ENCODE measurements at places on chromosomes 16 and 17.

DNA sequence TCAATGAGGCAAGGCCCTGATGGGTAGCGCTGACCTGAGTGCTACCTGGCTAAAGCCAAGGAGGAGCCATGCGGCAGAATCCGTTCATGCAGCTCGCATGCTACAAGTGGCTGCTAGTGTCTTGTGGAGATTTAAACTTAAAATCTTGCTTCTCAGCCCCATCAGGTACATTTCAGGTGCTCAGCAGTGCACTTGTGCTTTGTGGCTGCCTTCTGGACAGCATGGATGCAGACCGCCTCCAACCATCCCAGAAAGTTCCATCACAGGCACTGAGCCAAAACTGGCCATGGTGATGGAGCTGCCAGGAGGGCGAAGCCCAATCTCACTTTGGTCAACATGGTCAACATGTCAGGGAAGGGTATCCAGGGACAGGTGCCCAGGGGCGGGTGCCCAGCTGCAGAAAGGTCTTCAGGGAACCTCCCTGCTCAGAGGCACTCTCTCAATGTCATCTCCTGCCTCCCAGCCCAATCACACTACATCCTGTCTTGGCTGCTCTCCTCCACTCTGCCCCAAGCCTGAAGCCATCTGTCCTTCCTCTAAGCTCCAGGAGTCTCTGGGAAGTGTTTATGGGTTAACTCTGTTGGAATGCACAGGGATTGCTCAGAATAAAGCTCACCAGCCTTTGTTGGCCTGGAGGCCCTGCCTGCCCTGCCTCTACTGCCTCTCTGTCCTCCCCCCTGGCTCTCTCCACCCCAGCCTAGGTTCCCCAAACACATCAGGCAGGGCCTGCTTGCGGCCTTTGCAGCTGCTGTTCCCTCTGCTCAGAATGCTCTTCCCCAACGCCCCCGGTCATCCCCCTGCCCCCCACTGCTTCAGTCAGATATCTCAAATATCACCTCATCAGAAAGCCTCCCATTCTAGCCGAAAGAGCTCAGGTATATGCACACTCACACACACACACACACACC, 18.3 kb upstream of the TNFRSF13B start:
- no peak for DNase-seq
- no peaks in the 10 kb centered on the region for H3K4me1 ChIP-seq
- H3K4me3 ChIP-seq = no peak overlapping the region
- H3K36me3 ChIP-seq = no peaks in the 10 kb centered on the region

DNA sequence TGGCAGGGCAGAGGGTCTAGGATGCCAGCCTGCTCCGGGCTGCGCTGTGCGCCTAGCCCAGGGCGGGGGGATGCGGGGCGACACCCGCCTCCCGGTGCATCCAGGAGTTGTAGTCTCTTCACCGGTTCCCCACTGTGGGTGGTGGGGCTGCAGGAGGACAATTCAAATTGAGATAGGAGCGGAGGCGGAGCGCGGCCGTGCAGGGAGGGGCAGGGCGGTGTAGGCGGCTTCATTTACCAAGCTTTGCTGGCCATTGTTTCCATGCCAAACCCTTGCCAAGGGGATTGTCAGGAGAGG, 2047.4 kb downstream of the TP53TG3F start:
- H3K4me3 ChIP-seq = no peak overlapping the region
- no peaks in the 10 kb centered on the region for H3K4me1 ChIP-seq
- DNase-seq = no peak
- no peaks in the 10 kb centered on the region for H3K27me3 ChIP-seq
- H3K27ac ChIP-seq = no peak overlapping the region
- no peaks in the 10 kb centered on the region for H3K36me3 ChIP-seq

GRCh38 chr17:44438636-44439035, 49.2 kb upstream of the ITGA2B start:
- DNase-seq = no peak
- no peaks in the 10 kb centered on the region for H3K27me3 ChIP-seq
- H3K4me3 ChIP-seq = no peak overlapping the region
- no peak overlapping the region for H3K27ac ChIP-seq
- H3K36me3 ChIP-seq = no peaks in the 10 kb centered on the region

- H3K27me3 ChIP-seq = no peaks in the 10 kb centered on the region
- DNase-seq = no peak
Measured at GRCh38 chr17:76791053-76791980, 53.4 kb downstream of the MFSD11 start.

- peak; percentile 96 for DNase-seq
- H3K27me3 ChIP-seq = no peaks in the 10 kb centered on the region
- H3K27ac ChIP-seq = peak within 1 kb of the TSS; percentile 97
- peaks cover 7% of the 10 kb centered on the region for H3K4me1 ChIP-seq
Measured at GRCh38 chr16:3234857-3235561, at the start of gene ZNF200. TSS of gene ZNF200 (minus strand) at chr16:3235158. CDS start at chr16:3233755, 1,403 bp downstream.

GRCh38 chr17:55308613-55309391, 44.0 kb downstream of the HLF start:
- no peaks in the 10 kb centered on the region for H3K4me1 ChIP-seq
- H3K36me3 ChIP-seq = no peaks in the 10 kb centered on the region
- H3K4me3 ChIP-seq = no peak overlapping the region
- H3K27ac ChIP-seq = no peak overlapping the region
- no peaks in the 10 kb centered on the region for H3K27me3 ChIP-seq
- DNase-seq = no peak

Data from ovary (tissue), 10 donors.